NCI-H1436 (cell line): ENCODE measurements at places on chromosomes 6 and 20.

DNA sequence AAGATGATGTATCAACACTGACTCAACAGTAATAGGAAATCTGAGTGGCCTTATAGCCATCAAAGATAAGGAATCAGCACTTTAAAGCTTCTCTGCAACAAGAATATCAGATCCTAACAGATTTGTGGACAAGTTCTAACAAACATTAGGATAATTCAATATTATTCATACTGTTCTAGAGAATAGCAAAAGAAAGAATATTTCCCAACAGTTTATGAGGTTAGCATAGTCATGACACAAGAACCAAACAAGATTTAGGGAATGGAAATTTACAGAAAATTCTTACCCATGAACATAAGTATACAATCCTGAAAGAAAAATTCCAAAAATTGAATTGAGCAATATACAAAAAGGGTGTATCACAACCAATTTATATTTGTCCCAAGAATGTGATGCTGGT lies 64.3 kb upstream of the BTBD3 start:
- DNase-seq: no peak

DNA sequence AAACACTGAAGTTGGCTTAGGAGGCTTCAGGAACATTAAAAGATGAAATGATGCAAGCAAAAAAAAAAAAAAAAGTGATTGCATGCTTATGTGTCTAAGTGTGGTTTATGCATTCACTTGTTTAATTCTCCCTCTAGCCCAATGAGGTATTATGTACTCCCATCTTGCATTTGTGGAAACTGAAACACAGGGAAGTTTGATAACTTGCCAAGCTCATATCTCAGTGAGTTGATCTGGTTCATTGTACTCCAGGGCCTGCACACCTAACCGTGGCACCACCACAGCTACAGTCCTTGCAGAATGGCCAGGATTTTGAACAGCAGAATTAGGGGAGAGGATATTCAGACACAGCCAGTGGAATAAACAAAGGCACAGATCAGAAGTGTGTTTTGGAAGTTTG lies 251.2 kb downstream of the TBC1D7 start:
- no peak for DNase-seq

GRCh38 chr6:33863084-33863483 lies 59.3 kb upstream of the MLN start:
- no peak for DNase-seq

DNA sequence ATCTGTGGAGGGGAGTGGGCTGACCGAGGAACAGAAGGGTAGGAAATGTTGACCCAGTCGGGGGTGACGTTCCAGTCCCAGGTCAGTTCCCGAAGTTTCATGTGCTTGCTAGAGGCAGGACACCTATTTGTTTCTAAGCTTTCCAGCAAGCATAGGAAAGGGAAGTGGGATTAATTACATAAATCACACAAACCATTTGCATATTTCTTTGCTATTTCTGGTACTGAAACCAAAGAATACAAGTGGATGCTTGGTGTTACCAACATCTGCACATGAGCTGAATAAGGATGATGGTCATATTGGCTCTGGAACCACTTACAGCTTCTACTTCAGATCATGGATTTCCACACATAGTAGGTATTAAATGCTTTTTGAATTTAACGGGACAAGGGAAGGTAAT lies 546.5 kb downstream of the PRKN start:
- DNase-seq: no peak

GRCh38 chr20:49685161-49685601 lies 28.5 kb downstream of the B4GALT5 start:
- no peak for DNase-seq

DNA sequence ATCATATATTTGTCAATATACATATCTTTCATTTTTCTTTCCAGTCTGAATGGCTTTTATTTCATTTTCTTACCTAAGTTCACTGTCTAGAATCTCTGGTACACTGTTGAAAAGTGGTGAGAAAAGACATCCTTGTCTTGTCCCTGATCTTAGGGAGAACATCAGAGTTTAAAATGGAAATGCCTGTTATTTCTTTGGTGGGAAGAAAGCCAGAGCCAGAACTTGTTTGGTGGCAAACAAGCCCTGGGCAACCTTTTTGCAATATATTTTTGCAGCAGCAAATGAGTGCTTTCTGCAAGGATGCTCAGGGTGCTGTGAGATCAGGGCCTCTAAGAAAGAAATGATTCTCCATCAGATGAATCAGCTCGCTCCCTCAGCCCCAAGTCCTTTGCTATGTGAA lies 156.6 kb downstream of the RALGAPA2 start:
- no peak for DNase-seq

- DNase-seq: peak; percentile 63
Measured at GRCh38 chr6:157229132-157229618, 94.1 kb downstream of the TMEM242 start.

DNA sequence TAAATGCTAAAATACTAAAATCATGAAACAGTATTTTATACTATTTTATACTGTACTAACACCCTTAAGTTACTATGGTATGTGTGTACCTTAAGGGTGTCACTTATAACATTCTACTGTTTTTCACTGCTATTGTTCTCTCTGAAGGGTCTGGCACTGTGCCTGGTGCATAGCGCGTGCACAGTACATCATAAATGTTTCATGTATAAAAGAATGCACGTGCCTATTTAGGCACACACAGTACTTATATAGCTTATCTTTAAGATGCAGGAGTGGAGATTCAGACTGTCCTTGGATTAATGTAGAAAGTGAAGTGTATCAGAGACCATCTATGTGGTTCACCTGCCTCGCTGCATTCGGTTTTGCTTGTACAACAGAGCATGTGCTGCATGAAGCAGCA lies 64.0 kb upstream of the SGK1 start:
- DNase-seq: peak; percentile 38

DNA sequence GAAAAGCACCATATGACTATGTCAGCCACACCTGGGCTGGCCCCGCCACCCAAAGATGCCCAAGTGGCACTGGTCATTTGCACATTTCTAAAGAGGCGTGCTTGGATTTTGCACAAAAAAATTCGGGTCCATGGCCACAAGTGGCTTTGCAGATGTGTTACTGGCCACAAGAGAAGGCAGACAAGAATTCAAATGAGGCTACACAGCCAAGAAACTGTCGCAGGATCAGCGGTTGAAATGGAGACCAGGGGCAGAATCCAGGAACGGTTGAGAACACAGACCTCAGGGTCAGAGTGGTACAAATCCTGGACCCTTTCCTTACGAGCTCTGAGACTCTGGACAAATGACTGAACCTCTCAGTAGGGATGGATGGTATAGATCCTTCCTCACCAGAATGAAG lies 48.6 kb upstream of the SASH1 start:
- DNase-seq: no peak

DNA sequence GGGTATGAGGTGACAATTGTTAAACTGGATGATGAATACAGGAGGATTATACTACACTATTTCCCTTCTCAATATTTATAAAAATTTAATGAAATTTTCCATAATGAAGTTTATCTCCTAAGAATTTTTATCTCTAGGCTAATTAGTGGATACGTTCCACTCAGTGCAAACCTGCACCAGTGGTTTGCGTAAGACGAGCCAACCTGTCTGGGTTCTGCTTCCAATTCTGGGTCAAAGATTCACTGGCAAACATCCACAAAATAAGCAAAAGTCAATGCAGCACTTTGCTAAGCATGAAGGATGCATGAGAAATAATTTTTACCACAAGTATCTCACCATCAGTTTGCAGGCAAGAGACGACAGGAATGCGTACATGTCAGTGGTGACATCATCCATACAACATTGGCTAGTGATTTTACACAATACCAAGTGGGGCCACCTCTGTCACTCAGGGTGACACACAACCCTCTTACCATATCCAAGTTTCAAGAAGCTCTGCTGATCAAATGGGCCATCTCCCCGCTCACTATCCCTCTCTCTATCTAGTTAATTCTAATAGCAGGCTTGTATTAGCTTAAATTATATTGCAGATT lies 51.7 kb downstream of the FAM50B start:
- DNase-seq: no peak

- DNase-seq: no peak
Measured at GRCh38 chr6:8279041-8279805, 156.1 kb downstream of the SLC35B3 start.

DNA sequence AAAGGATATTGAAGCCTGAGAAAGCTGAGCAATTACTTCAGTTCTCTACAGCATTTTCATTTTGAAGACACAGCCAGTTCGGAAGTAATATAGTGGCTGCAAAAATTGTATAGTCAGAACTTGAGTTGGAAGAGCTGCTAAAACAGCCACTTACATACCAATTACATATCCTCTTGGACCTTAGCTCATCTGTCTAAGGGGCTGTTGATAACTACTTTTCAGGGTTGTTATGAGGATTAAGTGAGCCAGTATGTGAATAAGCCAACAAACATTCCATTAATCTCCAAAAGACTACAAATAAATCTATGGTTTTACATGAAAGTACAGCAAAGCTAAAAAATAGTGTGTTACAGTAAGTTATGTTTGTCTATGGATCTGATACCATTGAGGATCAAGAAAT lies 59.7 kb downstream of the TMEM200A start:
- no peak for DNase-seq

- no peak for DNase-seq
Measured at GRCh38 chr6:158760618-158761250, 58.4 kb downstream of the EZR start.

- no peak for DNase-seq
Measured at GRCh38 chr6:17867880-17868279, 119.6 kb downstream of the KIF13A start.

GRCh38 chr6:79538106-79538971 lies 1.1 kb upstream of the LCA5 start:
- no peak for DNase-seq

GRCh38 chr6:26331218-26332073 lies 33.6 kb upstream of the BTN3A2 start:
- DNase-seq: peak; percentile 73

GRCh38 chr20:48203252-48203651 lies 418.0 kb upstream of the SULF2 start:
- no peak for DNase-seq

DNA sequence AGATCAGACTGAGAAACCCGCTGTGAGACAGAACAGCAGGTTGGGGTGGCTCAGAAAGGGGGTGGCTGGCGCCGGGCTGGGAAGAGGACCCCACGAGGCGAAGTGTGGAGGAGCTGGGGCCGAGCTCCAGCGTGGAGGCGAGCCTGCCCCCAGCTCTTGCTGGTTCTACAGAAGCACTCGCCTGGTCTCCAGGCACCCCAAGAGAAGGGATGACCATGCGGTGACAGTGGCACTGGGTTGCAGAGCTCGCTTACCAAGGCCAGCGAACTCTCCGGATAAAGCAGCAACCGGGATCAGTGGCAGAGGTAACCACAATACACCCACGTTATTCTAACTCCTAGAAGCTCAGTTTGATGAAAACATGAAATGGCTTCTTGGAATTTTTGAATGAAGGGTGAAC lies 26.5 kb downstream of the THBS2 start:
- DNase-seq: no peak

GRCh38 chr20:32569018-32569379 lies 16.1 kb downstream of the NOL4L start:
- DNase-seq: no peak

GRCh38 chr6:131858765-131859415 lies 51.1 kb downstream of the ENPP1 start:
- no peak for DNase-seq

- no peak for DNase-seq
Measured at GRCh38 chr6:110687326-110687725, 127.9 kb downstream of the CDK19 start.

- DNase-seq: no peak
Measured at GRCh38 chr20:23257106-23257761, 93.4 kb upstream of the NXT1 start.

GRCh38 chr6:15481390-15482291 lies 181.2 kb downstream of the DTNBP1 start:
- no peak for DNase-seq

- DNase-seq: no peak
Measured at GRCh38 chr20:5030348-5031205, 29.3 kb upstream of the SLC23A2 start.

- DNase-seq: no peak
Measured at GRCh38 chr6:52109171-52109571, 21.8 kb upstream of the PKHD1 start.

DNA sequence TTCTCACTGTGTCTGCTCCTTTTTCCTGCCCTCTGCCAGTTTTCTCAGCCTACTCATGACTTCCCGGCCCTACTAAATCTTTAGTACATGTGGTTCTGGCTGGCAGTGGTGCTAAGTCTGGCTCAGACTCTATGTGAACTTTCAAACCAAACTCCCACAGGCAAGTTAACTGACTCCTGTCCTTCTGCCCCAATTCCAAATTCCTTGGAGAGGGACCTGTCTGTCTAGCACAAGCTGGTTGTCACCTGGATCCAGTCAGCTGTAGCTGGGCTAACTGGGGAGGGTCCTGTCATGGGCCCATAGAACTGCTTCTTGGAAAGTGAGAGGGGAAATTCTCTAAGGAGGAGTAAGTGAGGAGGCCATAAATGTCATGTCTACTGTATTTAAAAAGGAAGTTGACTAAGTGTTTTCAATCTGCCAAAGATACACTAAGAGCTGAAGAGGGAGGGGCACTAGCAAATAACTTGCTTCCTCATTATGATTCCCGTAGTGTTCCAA lies 240.1 kb downstream of the KCNQ5 start:
- no peak for DNase-seq

DNA sequence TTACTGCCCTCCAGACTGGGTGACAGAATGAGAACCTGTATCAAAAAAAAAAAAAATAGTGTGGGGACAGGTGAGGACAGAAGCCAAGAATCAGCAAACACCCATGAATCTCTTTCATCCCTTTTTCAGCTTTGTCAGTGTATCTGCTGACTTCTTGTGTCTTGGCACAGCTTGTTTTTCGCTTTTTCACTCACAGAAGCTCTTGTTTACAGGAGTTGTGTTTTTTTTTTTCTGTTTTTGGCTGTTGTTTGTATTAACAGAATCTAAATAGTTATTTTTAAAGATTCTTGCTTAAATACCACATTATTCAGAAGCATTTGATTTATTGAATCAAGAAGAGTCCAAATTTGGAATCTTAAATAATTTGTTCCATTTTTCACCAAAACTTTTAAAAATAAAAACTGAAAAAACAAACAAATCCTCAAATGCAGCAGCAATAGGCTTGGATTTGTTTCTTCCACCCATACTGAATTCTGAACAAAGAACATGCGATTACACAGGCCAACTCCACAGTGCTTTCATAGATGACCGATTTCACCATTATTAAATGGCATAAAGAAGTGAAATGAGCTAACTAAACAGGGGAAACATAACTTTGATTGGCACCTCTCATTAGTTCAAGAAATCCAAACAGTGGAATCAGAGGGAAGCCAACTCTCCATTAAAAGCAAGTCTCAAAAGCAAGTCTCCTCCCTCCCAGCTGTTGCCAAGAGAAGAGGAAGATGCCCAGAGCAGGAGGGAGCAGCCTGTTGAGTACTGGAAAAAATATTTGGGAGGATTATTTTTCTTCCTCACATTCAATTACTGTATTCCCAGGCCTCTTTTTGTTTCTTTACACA lies 27.2 kb upstream of the GPR63 start:
- DNase-seq: no peak

DNA sequence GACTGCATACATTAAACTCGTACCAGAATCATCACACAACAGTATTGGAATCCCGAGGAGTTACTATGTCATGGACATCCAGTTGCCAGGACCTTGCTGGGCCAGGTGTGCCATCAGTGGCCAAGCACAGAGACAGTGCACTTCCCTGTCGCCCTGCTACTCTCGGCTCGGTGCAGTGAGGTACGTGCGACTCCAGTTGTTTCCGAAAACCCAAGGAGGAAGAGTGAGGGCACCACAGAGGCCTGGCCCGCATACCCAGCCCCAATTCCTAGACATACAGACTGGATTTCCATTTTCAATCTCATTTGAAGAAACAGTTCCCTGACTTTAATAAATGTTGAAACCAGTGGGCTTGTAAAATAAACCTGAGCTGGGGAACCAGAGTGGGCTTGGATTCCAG lies 62.5 kb upstream of the AFDN start:
- no peak for DNase-seq
